NCI-H748 treated with DMSO at 0.1 percent for 48 hours (cell line): ENCODE measurements at places on chromosomes 12 and 14.

DNA sequence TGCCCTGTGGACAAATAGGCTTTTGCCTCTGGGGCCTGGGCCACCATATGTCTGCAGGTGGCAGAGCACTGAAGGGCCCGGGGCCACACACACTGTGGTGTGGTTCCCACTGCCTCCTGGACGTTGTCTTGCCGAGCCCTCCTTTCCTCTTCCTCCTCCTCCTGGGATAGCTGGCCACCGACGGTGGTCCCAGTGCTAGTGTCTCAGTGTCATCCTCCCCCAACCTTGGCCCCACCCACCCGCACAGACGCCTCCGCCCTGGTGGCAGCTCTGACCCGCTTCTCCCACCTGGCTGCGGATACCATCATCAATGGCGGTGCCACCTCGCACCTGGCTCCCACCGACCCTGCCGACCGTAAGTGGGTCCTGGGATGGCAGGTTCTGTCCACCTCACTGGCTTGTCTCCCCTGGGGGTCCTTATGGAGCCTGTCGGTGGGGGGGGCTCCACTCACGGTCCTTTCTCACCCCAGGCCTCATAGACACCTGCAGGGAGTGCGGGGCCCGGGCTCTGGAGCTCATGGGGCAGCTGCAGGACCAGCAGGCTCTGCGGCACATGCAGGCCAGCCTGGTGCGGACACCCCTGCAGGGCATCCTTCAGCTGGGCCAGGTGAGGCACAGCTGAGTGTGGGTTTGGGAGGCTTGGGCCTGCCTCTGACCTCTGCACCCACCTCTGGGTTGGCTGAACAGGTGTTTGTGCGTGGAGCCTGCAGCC lies 23.5 kb downstream of the HIP1R start:
- no peak for DNase-seq

DNA sequence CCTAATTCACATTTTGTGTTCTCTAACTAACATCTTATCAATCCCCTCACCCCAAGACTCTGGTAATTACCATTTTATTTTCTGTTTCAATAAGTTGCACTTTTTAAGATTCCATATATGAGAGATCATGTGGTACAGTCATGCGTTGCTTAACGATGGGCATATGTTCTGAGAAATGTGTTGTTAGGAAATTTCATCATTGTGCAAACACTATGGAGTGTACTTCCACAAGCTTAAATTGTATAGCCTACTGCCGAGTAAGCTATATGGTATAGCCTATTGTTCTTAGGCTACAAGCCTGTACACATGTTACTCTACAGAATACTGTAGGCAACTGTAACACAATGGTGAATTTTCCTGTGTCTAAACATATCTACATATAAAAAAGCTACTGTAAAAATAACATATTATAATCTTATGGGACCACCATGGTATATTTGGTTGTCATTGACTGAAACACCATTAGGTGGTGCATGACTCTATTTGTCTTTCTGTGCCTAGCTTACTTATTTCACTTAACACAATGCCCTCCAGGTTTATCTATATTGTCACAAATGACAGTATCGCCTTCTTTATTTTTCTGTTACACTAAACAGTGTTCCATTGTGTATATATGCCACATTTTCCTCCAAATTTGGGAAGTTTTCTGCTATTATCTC lies 473.4 kb upstream of the LMO3 start:
- DNase-seq: peak; percentile 30

DNA sequence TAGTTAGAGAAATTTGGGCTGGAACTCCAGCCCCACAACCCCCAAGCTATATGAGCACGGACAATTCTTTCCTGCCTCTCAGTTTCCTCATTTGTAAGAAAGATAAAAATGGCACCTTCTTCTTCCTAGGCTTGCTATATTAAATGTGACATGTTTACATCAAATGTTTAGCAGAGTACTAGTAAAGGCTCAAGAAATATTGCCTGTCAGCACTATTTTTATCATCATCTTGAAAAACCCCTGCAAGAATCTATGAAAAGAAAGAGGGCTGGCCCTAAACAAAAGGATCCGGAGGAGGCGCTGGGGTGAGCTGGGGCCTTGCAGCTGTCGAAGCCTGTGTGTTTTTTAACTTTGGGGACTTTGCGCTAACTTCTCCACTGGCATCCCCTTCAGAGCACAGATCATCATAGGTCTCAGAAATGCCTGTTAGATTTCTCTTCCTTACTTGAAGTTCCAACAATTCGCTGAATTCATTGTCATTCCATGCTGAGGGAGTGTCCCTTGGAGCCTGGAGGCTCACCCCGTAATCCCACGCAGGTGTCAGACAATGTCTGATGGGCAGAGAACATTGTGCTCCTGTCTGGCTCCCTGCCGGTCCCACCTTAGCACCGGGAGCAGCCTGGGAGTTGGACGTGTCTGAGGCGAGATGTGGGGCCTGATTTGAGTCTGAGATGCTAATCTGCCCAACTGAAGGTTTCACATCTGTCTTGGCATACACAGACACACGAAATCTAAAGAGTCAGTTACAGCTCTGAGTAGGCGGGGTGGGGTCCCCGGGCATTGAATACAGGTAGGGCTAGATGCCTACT lies 206.8 kb downstream of the NUAK1 start:
- no peak for DNase-seq

DNA sequence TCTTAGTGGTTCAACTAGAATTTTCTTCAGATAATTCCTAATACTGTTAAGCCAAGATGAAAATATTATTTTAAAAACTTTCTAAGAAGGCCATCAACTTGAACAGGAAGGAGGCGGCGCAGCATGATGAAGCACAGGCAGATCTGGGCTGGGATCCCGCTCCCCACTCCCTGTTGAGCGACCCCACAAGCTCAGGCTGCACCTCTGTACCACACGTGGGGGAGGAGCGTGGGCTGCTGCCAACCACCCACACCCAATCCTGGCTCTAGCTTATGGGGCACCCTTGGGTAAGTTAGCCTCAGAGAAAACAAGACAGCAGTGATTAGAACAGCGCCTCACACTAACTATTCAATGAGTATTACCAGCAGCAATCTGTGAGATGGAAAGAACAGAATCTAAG lies 6.0 kb downstream of the MTERF2 start:
- no peak for DNase-seq

GRCh38 chr12:131074221-131075083 lies 120.7 kb downstream of the ADGRD1 start:
- no peak for DNase-seq

DNA sequence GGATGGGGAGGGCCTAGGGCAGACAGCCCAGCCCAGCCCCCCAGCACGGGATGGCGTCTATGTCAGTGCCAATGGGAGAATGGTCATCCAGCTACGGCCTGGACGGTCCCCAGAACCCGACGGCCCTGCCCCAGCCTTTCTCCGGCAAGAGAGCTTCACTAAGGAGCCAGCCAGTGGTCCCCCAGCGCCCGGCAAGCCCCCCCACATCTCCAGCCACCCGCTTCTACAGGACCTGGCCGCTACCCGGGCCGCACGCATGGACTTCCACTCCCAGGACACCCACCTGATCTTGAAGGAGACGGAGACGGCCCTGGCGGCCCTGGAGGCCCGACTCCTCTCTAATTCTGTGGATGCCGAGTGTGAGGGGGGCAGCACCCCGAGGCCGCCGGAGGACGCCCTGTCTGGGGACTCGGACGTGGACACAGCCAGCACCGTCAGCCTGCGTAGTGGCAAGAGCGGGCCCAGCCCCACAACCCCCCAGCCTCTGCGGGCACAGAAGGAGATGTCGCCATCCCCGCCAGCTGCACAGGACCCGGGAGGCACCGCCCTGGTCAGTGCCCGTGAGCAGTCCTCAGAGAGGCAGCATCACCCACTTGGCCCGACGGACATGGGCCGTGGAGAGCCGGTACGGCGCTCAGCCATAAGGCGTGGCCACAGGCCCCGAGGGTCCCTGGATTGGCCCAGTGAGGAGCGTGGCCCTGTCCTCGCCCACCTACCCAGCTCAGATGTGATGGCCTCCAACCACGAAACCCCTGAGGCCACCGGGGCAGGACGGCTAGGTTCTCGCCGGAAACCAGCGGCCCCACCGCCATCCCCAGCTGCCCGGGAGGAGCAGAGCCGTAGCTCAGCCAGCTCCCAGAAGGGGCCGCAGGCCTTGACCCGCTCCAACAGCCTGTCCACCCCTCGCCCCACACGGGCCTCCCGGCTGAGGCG lies 21.9 kb downstream of the CEP170B start:
- DNase-seq: no peak

DNA sequence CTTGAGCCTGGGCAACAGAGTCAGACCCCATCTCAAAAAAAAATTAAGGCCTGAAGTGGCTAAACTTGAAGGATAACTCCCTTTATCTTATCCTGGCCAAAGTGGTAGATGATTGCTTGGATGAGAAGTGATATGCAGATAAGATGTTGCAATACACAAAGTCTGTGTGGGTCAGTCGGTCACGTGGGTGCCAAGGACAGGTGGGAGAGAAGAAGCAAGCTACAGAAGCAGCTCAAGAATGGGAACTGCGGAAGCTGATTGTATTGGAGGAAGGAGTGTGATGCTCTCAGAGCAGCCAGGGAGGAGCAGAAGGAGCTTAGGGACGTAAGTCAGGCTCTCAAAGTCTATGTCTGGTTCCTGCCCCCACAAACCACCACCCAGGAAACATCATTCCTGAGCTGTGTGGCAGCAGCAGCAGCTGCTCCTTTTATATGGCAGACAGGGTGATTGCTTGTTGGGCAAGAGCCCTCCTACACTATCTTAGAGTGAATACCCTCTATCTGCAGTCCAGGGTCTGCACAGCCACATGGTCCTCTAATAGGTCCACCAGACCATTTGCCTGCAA lies 54.5 kb downstream of the ATP2A2 start:
- no peak for DNase-seq

DNA sequence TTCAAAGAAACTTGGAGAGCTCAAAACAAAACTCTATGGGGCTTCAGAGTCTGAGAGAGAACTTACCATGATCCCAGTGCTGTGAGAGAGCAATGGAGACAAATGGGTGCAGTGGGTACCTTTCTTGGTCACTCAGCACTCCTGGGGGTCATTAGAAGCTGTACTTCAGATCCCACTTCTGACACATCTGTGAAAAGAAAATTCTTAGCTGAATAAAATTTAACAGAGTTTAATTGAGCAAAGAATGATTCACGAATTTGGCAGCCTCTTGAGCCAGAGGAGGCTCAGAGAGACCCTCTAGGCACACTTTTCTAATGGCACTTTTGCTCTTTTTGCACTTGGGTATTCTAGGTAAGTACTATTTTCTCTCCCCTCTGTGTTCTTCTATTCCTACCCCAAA lies 96.8 kb upstream of the SYT10 start:
- no peak for DNase-seq

DNA sequence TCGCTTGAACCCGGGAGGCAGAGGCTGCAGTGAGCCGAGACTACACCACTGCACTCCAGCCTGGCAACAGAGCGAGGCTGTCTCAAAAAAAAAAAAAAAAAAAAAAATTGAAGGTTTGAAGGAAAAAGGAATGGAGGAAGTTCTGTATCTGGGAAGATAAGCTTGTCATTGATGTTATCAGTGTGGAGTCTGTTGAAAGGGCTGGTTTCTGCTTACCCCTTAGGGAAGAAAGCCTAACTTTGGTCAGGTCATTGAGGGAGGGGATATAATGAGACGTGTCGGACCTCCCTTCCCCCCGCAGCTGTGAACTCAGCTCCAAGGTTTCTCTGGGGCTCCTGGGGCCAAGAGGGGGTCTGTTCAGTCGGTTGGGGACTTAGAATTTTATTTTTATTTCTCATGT lies 16.4 kb downstream of the DAO start:
- DNase-seq: no peak

- no peak for DNase-seq
Observed at GRCh38 chr12:112161711-112162110, 36.4 kb downstream of the TRAFD1 start.

GRCh38 chr14:100669011-100669412 lies 57.7 kb upstream of the DLK1 start:
- DNase-seq: no peak

- DNase-seq: no peak
Observed at GRCh38 chr12:24948420-24948756, 513 bp downstream of the BCAT1 start.

DNA sequence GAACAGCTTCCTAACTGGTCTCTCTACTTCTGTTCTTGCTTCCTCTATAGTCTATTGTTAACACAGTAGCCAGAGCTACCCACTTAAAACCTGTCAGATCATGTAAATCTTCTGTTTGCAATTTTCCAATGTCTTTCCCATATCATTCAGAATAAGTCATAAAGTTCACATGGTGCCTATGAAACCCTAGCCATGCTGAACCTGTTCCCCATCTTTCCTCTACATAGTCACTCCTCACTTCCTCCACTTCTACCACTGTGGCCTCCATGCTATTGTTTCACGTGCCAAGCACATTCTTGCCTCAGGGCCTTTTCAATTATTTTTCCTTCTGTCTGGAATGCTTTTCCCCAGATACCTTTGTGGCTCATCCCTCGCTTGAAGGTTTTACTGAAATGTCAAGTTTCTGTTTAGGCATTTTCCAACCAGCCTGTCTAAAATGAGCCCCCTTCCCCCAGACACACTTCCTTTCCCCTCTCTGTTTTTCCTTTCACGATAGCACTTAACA lies 132.1 kb downstream of the DYRK2 start:
- no peak for DNase-seq

DNA sequence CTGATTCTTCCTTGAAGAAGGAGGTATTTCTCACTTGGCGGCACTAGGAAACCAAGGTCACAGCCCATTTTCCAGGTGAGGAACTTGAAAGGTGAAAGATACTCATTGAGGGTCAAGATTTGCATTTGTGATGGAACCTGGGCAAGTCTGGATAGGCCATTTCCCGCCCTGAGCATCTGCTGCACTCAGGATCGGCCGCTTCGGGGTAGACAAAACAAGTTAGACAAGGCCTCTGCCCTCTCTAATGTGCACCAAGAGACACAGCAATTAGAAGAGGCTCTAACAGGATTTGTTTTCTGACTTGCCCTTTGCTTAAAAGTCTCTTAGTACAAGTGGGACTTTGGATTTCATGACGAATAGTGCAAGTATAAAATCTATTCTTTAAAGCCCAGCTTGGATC lies 167.2 kb downstream of the KTN1 start:
- DNase-seq: no peak

GRCh38 chr12:19200261-19200660 lies 70.7 kb downstream of the PLEKHA5 start:
- no peak for DNase-seq

GRCh38 chr12:113088971-113089756 lies 32.6 kb downstream of the DTX1 start:
- no peak for DNase-seq

GRCh38 chr12:5567016-5567725 lies 135.3 kb downstream of the NTF3 start:
- no peak for DNase-seq

DNA sequence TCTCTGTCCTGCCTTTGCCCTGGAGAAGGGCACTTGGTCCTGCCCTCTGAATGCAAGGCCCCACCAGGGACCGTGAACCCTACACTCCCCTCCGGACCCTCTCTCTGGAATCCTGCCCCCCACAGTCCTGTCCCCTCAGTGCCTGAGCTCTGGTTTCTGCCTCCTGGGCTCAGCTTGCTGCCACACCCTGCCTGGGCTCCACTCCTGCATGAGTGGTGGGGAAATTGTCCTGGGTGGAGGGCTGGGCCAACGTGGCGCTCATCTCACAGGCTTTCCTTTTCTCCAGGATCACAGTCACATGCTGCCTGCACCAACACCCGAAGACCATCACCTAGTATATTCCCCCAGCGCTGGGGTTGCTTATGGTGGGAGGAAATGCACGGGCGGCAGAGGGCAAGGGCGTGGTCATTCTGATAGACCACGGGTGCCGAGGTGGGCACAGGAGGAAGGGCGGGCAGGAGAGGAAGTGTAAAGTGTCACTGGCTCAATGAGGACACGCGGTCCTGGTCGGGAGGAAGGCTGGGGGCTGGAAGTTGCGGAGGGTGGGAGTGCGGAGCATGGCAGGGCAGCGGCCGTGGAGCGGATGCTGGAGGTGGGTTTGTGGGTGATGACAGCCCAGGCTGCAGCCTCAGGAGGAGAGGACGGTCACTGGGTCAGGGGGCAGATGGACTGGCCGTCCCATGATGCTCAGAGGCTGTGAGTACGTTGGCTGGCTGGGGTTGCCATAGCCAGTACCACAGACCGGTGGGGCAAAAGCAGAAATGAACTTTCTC lies 99.5 kb downstream of the KIF26A start:
- no peak for DNase-seq
